ENCODE measurements at places on chromosomes 6 and 20. TPM values are rescaled to one million over a fixed set of nuclear protein-coding genes. Genes with fewer than 3 reads are reported as not detected.

DNA sequence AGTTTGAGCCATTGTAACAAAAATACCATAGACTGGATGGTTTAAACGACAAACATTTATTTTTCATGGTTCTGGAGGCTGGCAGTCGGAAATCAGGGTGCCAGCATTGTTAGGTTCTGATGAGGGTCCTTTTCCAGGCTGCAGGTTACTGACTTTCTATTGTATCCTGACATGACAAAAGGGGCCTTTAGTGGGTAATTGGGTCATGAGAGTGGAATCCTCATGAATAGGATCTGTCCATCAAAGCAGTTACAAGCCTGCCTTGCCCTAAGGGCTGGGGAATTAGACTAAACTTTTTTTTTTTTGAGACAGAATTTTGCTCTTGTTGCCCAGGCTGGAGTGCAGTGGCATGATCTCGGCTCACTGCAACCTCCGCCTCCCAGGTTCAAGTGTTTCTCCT is 347.9 kb upstream of the TSHZ2 start:
- no peak for DNase-seq

- DNase-seq = peak; percentile 87
Observed at GRCh38 chr20:53828682-53829254, 235.1 kb upstream of the ZNF217 start.

GRCh38 chr6:26420688-26421171 is 18.7 kb downstream of the BTN3A1 start:
- DNase-seq = peak; percentile 30

IMPG1 gene
- total RNA-seq = not detected

DNA sequence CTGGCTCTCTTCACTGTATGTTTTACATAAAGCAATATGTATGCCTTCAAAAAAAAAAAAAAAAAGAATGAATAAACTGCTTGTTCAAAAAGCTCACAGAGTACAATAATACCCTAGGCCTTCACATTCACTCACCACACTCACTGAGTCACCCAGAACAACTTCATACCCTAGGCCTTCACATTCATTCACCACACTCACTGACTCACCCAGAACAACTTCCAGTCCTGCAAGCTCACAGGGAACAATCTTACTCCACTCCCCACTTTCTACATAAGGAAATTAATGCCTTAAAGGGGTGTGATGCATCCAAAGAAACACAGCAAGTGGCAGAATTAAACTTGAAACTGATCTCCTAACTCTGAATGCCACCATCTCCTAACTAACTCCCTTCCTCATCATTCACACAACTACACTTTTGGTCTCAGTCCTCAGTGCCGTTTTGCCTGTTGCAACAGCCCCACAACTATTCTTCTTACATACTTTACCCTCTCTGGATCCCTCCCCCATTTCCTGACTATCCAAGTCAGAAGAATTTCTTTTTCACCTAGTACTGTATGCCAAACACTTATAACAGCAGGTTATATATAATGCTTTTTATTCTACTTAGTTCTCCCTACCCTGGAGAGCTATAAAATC is 34.2 kb downstream of the NHSL1 start:
- DNase-seq = peak; percentile 100

OPN5 gene
- total RNA-seq = not detected

TCF19 gene
- total RNA-seq = 3.1 TPM

DNA sequence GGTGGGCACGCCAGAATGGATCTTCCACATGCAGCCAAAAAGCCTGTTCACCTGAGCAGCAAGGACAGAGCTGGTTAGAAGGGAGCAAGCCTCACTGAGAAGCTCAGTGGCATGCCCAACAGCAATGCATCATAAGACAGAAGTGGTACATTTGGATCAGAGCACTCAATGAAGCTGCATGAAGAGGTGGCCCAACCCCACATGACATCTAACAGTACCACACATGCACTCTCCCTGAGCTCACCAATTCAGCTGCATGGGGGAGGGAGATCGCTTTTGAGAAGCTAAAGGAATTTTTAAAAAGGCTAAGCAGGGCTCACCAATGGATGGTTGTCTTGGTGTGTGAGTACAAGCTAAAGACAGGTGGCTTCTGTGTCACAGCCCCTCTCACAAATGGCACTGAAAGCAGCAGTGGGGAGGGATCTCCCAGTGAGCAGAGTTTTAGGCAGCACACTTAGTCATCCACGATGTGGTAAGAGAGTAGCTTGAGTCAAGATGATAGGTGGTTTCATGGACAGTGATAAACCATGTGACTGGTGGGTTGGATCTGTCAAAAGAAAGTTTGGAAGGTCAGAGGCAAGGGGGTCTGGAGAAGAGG is 166.6 kb upstream of the TAB2 start:
- DNase-seq = peak; percentile 8

DNA sequence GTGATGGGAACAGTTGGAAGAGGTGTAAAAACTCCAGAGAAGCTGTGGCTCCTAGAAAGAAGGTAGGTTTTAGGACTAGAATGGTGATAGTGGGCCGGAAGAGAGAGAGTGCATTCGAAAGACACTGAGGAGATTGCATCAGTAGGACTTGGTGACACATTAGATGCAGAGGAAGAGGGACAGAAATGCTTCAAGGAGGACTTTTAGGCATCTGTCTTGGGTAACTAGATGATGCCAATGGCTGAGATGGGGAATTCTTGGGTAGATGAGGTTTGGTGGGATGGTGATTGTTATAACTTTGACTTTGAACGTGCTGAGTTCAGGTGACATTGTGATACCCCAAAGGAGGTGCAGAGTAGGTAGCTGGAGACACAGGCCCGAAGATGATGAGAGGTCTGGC is 196.5 kb downstream of the GMPR start:
- no peak for DNase-seq

GRCh38 chr6:105805501-105806023 is 280.6 kb upstream of the PRDM1 start:
- DNase-seq = peak; percentile 46

DNA sequence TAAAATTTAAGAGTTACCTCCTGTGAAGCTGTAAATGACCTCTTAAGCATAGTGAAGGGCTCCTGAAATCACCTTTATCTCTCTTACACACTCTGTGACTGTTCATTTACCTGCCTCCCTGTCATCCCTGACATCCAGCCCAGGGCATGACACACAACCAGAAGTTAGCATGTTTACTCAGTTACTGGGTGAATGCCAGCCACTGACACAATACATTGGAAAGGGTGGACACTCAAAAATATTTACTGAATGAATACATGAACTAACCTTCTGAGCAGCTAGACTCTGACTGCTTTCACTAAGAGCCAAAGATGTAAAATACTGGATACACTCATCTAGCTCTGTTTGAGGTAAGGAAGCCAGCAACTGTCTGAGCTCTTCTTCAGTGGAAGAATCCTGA is 25.3 kb downstream of the SERAC1 start:
- DNase-seq = peak; percentile 98

DNA sequence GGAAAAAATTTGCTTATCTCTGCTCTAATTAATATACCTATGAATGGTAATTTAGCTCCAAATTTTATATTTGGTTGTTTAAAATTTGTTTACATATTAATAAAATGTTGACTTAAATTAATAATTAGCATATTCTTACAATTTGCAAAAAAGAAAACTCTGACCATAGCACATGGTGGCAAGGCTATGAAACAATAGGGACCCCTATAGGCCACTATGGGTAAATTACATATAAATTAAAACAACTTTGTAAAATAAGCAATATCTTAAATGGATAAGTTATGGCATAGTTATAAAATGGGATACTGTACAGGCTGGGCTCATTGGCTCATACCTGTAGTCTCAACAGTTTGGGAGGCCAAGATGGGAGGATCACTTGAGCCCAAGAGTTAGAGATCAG is 76.0 kb downstream of the MKKS start:
- DNase-seq = no peak

DNA sequence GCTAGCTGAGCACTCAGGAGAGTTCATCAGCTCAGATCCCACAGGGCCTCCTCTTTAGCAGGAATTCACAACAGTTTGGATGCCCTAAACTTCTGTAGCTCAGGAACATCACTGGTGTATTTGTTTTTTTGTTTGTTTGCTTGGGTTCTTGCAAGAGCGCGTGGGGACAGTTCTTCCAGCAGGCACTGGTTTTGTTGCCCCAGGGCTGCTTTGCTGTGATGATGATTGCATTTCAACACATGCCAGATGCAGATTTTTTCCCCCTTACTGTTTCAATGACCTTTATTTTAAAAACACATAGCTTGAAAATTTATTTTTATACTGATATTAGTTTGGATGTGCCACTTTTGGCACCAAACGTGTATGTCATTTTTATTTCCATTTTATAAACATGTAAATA is 77.1 kb downstream of the DHX35 start:
- DNase-seq = no peak

GRCh38 chr6:124924333-124924759 is 37.9 kb upstream of the RNF217 start:
- no peak for DNase-seq

GRCh38 chr20:25364180-25364788 is 26.4 kb downstream of the ABHD12 start:
- DNase-seq = peak; percentile 18

GRCh38 chr6:56820060-56820459 is 134.8 kb upstream of the BEND6 start:
- no peak for DNase-seq

GRCh38 chr6:117676577-117677218 is 1.4 kb downstream of the NUS1 start:
- no peak for DNase-seq

VSX1 gene
- total RNA-seq = not detected

DNA sequence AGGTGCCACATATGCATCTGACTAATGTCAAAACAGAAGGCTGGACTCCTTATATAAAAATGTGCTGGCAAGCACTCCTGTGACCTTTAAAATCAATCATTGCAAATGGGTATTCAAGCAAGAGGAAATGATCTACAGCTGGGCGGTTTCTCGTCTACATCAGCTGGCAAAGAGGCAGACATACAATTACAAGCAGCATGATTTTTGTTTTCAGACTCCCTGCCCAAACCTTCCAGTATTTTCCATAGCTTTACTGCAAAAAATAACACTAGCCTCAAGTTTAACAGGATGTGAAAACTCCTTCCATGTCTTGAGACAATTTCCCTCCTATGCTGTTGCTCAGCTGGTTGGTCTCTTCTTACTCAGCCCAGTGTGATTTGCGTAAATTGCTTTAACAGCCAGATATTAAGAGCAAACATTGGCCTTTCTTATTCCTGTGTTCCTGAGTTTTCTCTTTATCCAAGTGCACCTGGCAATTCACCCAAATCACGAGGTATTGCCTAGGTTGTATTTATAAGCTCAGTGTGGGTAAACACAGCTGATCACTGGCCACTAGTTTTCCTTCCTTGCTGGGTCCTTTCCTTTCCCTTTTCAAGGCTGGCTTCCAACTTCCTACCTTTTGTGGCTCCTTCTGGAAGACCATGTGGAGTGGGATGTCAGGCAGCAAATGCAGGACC is 130.4 kb downstream of the MOXD1 start:
- no peak for DNase-seq

MRPS10 gene
- total RNA-seq = 71.6 TPM

- DNase-seq = no peak
Observed at GRCh38 chr6:148457137-148457842, 114.7 kb downstream of the SASH1 start.

DNA sequence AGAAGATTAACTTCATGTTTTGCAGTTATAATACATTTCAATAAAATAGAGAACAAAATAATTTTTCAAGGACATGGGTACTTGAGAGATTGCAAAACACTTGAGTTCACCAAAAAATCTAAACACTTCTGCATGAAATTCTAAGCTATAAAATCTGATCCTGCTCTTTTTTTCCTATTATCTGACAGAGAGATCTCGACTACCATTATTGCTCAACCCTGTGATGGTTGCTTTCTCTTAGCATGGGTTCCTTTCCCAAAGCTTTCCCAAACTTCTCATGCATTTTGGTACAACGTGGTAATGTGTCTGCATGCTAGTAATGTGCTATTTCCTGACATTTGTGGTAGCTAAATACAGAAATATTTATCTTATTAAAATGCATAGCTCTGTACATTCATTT is 1243.1 kb upstream of the ADGRB3 start:
- no peak for DNase-seq

MCM3 gene
- 11.6 TPM for total RNA-seq

TGIF2 gene
- 1.9 TPM for total RNA-seq

DNA sequence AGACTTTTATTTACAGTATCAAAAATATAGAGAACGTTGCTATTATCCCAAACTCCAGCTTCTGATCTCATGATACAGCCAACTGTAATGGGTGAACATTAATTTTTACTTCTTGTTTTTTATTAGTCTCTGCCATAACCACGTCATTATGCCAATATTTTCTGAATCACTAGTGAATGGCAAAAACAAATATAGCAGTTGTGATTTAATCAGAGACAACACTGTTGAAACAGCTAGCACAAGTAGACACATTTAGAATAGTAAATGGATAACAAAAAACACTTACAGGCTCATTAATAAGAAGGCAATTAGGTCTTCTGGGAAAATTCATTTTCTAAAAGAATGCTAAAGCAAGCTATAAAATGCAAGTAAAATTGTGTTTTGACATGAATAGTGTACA is 8.1 kb downstream of the PTPRK start:
- peak; percentile 76 for DNase-seq

RAB44 gene
- under 0.01 TPM for total RNA-seq

All from bronchial epithelial cell (primary cell).